ENCODE measurements at places on chromosomes 3 and 15.

- no peak for DNase-seq
These were observed 50.3 kb upstream of the PLSCR5 start for GRCh38 chr3:146655333-146655996.

DNA sequence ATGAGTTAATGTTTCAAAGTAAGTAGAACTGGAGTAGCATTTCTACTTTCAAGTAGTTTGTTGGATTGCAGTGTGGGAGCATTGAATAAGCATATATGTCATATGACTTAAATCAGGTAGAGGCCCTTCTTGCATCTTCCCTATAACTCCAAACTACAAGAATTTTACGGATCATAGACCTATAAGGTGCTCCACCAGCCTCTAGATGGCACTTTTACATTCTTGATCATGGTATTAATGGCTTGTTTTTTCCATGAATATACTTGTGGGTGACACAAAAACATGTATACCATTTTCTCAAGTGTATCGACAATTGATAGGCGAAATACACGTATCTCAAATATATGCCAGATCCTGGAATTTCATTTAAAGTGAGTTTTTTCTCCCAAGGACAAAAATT lies 311.1 kb downstream of the ZPLD1 start:
- peak; percentile 2 for DNase-seq

- DNase-seq = no peak
These were observed 16.6 kb downstream of the OXTR start for GRCh38 chr3:8752832-8753231.

GRCh38 chr3:194584320-194584776 lies 48.9 kb downstream of the TMEM44 start:
- no peak for DNase-seq

DNA sequence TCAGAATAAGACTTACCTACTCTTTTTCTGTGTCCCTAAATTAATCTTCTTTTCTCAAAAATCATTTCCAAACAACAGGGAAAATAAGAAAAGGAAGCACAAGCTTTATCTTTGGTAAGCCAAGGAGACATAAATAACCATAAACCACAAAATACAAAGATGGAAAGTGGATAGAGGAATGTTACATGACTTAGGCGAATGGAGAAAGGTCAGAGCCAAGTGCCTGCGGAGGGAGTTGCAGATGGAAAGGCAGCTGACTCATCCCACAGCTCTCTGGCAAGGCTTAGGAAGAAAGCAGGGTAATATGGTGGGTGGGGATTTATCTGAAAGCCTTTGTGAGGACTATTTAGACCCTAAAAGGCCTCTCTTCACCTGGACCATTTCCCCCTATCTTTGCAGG lies 72.8 kb downstream of the GALK2 start:
- DNase-seq = peak; percentile 93

GRCh38 chr15:64029110-64029509 lies 17.2 kb downstream of the DAPK2 start:
- no peak for DNase-seq

DNA sequence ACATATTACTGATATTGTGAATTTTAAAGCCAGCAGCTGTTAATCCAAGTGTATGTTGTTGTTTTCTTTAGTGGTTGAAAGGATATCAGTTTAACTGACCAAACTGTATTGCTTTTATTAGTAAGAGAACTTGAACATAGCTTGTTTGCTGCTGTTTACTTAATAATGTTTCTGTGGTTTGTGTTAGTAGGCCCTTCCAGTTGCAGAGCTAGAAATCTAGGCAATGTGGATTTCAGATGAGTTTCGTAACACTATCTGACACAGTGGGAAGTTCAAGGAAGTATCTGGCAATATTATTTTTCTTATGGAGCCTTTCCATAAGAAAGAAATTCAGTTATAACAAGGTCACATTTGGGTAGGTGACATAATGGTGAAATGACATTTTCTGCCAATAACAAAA lies 18.5 kb downstream of the ZNF609 start:
- DNase-seq = peak; percentile 77

DNA sequence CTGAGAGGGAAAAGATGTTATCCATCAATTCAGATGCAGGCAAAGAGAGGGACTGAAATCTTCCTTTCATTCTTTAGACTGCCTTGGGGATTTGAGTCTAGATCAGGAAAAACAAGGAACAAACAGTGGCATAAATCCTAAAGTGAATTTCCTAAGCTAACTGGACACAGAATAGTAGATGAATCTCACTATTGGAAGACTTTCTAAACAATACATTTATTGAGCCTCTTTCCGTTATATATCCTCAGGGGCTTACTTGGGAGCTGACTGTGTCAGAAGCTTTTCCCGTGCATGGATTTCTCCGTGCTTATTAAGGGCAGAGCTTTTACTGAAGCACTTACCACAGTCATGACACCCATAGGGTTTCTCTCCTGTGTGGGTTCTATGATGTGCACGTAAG lies 10.0 kb downstream of the ZSCAN29 start:
- no peak for DNase-seq
